GM23338 (cell line): ENCODE measurements at places on chromosomes 11 and 22. TPM values are rescaled to one million over a fixed set of nuclear protein-coding genes. Genes with fewer than 3 reads are reported as not detected.

OR6T1 gene
- total RNA-seq, result not detected in 2 replicates

SCUBE1 gene
- 2.0 and 3.2 TPM in 2 replicates for total RNA-seq

OR56A1 gene
- total RNA-seq, result 0.35 and 0.97 TPM in 2 replicates

SYCE3 gene
- total RNA-seq, result not detected in 2 replicates

POU2AF3 gene
- total RNA-seq, result 2.7 and 5.2 TPM in 2 replicates

CST6 gene
- 4.2 and 5.9 TPM in 2 replicates for total RNA-seq

OR4C12 gene
- not detected in 2 replicates for total RNA-seq

PES1 gene
- 76.9 and 78.4 TPM in 2 replicates for total RNA-seq

MS4A6E gene
- total RNA-seq, result not detected in 2 replicates

PRR33 gene
- 0.04 TPM in 1 of 2 replicates, not detected in the other for total RNA-seq

PHLDA2 gene
- 3.8 TPM in 1 of 2 replicates, not detected in the other for total RNA-seq

NAV2 gene
- 42.3 and 45.0 TPM in 2 replicates for total RNA-seq

SOX10 gene
- total RNA-seq, result 2.1 and 2.3 TPM in 2 replicates

OOSP4B gene
- total RNA-seq, result not detected in 2 replicates
